ENCODE measurements at places on chromosomes 12 and 14.

DNA sequence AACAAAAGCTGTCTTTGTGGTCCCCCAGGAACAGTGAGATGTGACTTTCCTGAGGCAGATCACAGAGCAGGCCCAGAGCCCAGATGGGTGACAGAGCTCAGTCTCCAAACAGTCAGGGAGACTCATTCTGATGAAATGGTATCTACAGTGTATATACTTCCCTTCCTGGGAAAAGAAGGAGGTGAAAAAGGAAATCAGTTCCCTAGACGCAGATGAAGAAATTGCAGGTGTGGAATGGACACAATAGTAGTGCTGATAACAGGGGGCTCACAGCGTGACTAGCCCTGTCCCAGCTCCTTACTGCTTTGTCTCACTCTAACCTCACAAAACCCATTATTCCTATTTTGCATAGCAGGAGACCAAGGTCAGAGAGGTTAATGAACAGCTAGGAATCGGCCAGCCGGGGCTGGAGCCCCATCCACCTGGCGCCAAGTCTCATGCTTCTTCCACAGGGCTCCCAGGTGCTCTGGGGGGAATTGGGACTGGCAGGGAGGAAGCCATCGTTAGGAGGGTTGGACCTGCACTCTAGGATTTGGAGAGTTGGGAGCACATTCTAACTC lies 11.9 kb downstream of the KCNH3 start:
- DNase-seq = no peak

DNA sequence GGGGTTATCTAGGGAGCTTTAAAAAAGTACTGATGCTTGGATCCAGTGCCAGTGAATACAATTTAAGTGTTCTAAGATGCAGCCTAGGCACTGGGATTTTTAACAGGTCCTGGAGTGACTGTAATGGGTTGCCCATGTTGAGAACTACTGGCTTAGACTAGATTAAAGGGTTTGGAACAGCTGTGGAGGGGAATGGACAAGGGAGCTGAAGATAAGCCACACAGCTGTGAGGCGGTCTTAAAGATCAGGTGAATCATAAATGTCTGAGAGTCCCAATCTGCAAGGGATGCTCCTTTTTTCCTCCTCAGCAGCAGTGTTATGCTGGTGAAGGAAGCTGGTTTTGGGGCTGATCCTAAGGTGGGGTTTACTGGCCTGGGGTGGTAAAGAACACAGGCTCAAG lies 35.5 kb upstream of the FRMD6 start:
- DNase-seq = no peak

- DNase-seq = no peak
Observed at GRCh38 chr12:1448336-1448735, 146.0 kb downstream of the FBXL14 start.

DNA sequence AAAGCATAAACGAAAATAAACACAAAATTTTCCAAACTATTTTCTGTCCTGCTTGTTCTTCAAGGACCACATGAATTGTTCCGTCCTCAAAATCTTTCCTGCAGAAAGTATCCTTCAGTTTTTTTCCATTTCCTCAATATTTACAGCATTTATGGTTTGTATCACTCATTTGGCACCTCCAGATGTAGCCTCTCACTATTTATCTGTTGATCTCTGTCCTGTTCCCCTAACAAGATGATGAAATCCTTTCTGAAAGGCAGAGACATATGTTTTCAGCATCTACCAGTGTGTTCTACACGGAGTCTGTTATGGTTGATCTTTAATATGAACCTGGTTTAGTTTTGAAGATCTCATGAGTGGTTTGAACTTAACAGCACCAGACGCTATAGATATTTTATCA lies 490.2 kb downstream of the NELL2 start:
- no peak for DNase-seq

DNA sequence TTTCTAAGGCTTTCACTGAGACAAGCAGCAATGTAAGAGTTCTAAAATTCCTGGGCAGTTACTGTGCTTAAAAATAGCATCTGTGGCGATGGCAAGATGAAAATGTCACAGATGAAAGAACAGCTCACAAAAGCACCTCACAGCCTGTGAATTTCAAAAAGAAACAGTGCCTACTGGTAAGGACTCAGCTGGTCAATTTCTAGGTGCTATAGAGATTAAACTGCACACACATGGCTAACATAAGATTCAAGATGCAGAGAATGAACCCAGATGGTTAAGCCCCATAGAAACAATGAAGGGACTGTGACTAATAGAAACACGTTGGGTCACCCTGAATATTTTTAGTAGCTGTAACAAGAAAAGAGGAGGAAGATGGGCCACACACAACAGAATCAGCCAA lies 12.0 kb upstream of the IL26 start:
- DNase-seq = no peak

- DNase-seq = no peak
Observed at GRCh38 chr14:95156161-95157047, 925 bp downstream of the DICER1 start.

- DNase-seq = no peak
Observed at GRCh38 chr14:68223631-68224030, 404.1 kb downstream of the RAD51B start.

DNA sequence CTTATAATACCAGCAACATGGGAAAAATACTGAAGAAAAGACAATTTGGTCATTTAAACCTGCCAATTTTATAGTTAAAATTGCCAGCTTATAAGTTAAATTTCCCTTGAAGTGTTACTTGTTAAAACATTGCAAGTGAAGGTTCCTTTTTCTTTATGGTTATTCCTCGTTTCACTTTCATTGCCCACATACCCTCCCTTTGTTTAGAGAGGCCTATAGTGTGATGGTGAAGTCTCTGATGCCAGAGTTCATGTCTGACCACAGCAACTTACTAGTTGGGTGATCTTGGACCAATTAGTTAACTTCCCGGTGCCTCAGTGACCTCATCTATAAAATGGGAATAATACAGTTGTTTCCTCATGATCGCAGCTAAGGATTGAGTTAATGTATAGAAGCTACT lies 173.5 kb downstream of the ANO6 start:
- no peak for DNase-seq

DNA sequence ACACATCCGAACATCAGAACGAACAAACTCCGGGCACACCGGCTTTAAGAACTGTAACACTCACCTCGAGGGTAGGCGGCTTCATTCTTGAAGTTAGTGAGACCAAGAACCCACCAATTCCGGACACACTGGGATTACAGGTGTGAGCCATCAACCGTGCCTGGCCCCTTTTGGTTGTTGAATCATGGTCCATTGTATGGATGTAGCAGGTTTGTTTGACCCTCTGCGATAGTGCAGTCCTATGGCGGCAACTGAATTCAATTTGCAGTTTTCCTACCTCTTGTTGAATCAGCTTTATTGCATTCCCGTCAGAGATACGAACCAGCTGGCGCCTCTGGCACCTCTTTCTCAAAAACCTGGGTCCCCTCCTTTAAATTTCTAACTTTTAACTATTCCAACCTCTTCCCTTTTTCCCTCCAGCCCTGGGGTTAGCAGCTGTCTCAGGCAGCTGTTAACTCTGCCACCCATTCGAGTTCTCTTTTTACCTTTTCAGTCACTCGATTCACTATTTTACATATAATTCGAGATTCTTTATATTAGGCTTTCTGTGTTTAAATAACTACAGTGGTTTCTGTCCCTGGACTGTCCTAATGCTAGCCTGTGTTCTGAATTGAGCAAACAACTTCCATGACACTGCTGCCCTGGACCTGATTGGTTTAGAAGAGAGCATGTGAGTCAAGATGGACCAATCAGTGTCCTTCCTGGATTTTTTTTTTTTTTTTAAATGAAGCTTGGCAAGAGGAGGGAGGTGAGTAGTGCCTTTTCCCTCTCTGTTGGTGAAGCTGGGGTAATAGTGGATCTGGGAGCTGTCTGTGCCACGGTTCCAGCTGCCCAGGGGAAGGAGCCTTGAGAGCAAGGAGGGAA lies 261.5 kb downstream of the PCNX1 start:
- DNase-seq = no peak

- DNase-seq = no peak
Observed at GRCh38 chr14:61476754-61477410, 155.5 kb downstream of the PRKCH start.

- no peak for DNase-seq
Observed at GRCh38 chr12:26017484-26018211, 59.2 kb downstream of the RASSF8 start.

GRCh38 chr14:25215607-25216006 lies 165.7 kb upstream of the STXBP6 start:
- no peak for DNase-seq

- no peak for DNase-seq
Observed at GRCh38 chr12:76945867-76946266, 67.0 kb upstream of the CSRP2 start.

GRCh38 chr12:54612225-54612750 lies 22.4 kb downstream of the LACRT start:
- no peak for DNase-seq

- DNase-seq = no peak
Observed at GRCh38 chr14:76253111-76253510, 101.4 kb downstream of the GPATCH2L start.

DNA sequence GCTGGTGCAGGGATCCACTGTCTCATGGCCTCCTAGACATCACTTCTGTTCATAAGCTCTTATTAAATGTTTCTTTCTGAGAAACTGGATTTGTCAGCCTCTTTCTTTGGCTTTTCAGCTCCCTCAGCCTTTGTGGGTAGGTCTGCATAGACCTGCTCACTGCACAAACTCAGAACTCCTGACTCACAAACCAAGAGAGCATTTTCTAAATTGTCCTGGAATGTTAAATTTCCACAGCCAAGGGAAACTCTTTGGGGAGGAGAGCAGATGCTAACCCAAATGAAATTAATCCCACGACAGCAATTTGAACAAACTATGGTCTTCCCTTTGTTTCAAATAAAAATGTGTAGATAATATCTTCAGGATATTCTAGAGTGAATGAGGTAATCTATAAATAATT lies 19.5 kb upstream of the CERS5 start:
- no peak for DNase-seq

DNA sequence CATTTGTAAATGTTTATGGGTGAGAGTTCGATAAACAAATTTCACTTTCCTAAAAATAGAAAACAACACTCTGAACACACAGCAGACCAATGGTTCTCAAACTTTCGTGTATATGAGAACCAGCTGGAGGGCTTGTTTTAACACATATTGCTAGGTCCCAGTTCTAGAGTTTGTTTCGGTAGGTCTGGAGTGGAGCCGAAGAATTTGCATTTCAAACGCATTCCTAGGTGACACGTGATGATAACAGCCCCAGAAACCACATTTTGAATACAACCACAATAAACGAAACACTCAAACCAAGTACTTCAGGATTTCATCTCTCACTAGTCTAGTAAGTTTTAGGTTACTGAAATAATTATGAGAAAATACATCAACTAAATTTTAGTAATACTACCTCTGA lies 17.1 kb downstream of the SEC23A start:
- DNase-seq = no peak

DNA sequence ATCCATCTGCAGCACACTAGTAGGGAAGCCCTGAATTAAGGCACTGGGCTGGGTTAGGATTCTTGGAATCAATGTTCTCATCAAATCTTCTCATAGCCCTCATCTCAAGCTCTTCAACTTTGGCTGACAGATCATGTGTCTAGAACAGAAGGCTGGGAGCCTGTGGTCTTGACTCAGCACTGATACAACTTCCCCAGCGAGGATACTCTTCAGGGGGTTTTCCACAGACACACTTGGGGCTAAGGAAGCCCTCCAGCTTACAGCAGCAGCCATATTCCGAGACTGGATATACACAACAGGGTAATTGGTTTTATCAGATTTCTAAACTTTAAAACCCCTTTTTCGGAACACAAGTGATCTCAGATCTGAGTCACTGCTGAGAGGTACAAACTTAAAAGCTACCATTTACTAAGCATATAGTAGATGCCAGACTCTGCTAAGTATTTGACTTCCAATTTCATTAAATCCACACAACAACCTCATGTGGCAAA lies 3.5 kb downstream of the FMNL3 start:
- DNase-seq = no peak

DNA sequence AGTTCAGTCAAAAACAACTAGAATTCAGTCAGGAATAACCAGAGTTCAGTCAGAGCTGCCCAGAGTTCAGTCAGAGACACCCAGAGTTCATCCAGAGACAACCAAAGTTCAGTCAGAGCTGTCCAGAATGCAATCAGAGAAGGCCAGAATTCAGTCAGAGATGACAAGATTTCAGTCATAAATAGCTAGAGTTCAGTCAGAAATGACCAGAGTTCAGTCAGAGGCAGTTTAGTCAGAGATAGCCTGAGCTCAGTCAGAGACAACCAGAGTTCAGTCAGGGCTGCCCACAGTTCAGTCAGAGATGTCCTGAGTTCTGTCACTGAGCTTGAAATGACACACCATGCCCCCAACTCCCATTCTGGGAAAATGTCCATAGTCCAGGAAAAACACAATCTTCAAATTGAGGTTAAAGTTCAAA lies 1102.8 kb downstream of the BCL11B start:
- DNase-seq = no peak

Measured in dorsolateral prefrontal cortex (tissue), 122 donors.